LoVo (cell line): ENCODE measurements at places on chromosomes 5 and 9.

GRCh38 chr9:123102375-123103113 is 69.1 kb downstream of the GPR21 start:
- no peak for DNase-seq

DNA sequence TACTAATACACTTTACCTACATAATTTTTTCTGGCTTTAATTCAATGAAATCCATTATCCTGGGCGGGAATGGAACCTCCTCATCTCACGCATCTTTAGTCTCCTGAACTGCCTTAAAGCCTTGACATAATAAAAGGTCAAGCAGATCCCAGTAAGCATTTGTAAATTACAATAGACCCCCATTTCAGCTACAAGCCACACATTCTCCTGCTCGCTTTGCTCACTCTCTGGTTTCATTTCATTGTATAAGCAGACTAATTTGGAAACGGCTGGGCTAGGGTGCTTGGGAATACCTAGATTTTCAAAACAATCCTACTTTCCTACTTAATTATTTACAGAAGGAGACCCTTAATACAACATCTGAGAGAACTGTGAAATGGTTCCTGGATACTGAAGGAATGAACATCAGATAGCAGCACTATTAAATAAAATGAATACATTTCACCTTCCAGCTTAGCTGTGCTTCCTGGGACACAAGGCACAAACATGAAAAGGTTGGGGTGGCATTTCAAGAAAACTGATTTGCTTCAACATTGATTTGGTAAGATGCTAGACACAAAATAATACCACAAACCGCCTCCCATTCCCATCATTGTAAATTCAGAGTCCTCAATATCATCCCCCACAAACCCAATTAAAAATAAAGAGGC is 1.5 kb downstream of the JAKMIP2 start:
- no peak for DNase-seq

- DNase-seq = no peak
Observed at GRCh38 chr9:97593960-97594359, 39.2 kb downstream of the TSTD2 start.

DNA sequence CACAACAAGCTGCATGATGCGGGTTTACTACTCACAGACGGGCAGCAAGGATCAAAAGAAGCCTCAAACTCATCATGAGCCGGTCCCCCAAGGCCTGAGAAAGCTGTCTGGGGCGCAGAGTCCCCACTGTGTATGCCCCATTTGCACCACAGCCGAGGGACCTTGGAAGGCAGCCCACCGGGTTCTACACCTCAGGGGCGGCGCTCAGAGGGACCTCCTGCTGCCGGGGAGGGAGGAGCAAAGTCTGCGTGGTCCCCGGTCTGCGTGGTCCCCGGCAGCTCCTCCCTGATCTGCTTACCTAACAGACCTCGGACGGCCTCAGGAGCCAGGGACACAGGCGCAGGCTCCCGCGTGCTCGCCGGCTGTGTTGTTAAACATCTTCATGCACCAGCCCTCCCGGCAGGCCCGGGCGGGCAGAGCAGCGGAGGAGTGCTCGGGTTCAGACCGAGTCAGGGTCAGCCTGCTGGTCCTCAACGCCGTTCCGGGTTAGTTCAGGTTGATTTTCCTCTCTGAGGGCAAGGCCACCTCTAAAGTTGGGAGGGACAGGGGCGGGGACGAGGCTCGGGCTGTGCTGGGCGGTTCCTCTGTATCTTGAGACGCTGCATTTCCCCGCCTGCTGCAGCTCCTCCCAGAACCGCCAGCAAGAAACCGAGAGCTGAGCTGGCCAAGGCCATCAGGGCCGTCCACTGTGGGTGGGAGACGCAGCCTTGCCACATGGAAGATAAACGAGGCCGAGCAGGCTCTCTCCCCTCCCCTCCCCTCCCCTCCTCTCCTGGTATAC is 74.6 kb downstream of the MRPL36 start:
- DNase-seq = no peak

DNA sequence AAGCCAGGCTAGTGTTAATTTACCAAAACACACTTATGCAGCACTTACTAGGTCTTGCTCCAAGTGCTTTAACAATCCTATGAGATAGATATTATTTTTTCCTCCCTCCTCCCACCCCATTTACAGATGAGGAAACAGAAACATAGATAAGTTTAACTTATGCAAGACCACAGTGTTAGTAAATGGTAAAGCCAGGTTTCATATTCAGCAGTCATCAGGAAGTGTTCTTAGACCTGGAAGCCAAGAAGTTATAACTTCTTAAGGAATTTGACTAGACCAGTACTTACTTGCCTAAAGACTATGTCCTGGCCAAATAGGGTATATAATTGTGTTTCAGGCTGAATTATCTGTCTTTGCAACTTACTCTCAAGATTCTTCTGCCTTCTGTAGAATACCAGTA is 15.9 kb downstream of the ABHD17B start:
- no peak for DNase-seq

- DNase-seq = peak; percentile 41
Observed at GRCh38 chr9:4796988-4797853, 4.5 kb downstream of the RCL1 start.

DNA sequence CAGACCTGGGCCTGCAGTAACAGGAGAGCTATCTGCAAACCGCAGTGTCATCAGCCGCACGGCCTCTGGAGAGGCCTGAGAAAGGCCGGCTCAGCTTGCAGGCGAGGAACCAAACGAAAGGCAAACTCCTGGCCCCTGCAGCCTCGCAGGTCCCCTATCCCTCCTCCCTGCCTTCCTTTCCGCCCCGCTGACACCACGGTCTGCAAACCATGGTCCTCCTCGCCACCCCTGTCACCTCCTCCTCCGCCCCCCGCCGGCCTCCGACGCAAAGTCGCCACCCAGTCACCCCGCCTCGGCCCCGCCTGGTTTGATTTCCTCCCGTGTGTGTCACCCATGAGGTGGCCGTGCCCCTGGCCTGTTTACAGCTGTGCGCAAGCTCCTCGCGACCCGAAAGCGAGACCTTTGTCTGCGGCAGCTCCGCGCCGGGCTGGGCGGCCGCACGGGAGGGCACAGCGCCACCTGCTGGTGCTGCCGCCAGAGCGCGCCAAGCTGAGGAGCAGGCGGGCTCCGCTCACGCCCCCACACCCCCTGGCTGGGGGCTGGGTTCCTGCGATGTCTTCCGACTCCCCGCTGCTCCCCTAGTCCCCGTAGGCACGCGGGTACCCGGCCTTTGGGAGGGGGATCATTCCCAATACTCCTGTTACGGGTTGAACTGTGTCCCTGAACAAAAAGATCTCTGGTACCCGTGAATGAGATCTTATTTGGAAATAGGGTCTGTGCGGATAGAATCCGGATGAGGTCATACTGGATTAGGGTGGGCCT is 19.4 kb downstream of the GBGT1 start:
- DNase-seq = peak; percentile 67

DNA sequence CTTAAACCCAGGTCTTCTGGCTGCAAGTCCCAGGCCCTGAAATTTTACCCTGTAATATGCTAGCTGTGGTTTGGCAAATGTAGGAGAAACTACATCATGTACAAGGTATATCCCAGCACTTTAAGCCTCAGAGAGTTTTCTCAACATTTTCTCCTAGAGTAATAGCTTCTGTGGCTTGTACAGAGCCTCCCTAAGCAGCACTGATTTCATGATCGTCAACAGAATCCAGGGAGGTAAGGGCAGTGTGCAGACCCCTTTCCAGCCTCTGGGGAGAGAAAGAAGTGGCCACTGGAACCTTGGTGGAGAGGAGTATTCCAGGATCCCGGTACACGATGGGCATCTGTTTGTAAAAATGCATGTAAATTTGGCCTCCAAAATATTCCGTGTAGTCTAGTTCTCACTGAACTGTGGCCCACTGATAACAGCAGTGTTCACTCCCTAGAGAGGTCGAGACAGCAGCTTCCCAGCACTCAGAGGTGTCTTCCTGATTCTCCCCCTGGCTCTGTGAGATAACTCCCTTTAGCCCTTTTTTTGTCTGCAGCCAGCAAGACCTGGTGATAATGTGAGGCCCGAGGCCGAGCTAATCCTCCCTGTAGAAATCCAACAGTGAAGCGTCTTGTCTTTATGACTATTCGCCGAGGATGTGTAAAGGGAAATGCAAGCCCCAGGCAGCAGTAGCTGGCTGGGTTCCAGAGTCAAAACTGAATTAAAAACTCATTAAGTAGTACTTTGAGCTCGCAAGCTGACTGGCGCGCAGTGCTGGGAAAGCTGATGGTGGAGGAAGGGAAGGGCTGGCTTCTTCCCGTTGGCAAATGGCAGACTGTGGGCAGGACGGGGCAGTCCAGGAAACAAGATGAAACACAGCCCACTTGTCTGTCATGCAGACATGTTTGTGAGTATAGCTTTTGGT is 59.0 kb downstream of the MAP1B start:
- no peak for DNase-seq

DNA sequence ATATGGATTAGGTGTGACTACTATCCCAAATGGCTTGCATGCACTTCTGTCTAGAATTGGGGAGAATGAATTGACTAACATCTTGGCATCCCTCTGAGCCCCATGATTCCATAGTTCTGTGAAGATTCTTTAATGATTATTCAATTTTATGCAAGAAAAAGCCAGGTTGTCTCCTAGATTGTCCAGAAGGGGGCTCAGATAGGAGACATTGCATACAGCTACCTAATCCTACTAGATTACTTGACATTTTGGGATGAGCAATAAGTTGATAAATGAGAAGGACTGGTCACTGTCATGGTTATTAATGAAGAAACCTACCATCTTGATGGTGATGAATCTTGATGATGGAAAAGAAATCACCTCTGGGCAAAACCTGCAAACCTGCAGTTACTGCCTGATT is 117.0 kb downstream of the CARTPT start:
- DNase-seq = no peak

- peak; percentile 50 for DNase-seq
Observed at GRCh38 chr9:73152543-73152844, 829 bp downstream of the ANXA1 start.

DNA sequence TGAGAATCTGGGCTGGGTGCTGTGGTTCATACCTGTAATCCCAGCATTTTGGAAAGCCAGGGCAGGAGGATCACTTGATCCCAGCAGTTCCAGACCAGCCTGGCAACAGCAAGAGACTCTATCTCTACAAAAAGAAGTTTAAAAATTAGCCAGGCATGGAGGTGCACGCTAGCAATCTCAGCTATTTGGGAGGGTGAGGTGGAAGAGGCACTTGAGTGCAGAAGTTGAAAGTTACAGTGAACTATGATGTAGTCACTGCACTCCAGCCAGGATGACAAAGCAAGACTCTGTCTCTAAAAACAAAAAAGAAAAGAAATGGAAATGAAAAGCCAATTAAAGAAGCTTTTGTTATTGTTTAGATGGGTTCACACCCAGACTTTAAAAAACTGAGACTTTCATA is 131.6 kb upstream of the RASA1 start:
- DNase-seq = no peak

GRCh38 chr9:101479338-101480030 is 43.9 kb upstream of the ALDOB start:
- no peak for DNase-seq

DNA sequence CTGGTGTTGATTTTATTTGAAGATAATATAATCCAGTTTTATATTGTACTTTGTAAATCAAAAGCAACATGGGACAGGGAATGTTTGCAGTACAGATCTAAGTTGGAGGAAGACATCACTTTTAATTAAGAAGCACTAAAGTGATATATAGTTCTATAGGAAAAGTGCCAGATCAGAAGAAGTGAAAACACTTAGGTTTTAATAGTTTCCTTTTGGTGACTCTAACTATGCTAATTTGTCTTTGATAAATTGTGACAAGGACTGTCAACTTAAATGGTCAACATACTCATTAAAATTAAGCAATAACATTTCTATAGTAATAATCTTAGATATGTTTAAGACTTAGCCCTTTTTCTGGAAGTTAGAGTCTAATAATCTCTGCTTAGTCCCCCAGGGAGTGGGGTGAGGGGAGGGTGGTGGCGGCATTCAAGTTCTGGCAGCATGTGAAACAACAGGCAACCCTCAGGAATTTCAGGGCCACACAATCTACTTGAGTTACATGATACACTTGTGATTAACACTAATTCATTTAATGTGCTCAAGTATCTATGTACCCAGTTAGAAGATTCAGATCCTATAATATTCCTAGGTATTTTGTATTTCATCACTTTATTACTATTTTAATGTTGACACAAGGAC is 1026.5 kb downstream of the NR2F1-AS1 start:
- no peak for DNase-seq

- DNase-seq = no peak
Observed at GRCh38 chr5:169856571-169856970, 123.7 kb downstream of the INSYN2B start.

DNA sequence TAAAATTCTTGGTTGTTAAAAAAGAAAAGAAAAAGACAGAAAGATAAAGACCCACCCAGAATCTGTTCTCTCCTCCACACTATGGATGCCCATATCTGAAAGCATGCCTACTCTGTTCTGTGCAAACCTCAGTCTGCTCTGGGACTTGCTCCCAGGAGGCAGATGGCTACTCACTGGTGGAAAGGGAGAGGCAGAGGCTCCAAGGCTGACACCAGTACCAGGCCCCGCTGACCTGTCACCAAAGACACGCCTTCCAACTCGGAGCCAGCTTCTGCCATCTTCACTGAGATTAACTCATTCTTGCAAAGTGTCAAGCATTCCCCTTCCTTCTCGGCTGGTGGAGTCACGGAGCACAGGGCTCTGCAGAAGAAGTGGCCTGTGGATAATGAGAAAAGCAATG is 21.6 kb downstream of the SH3TC2 start:
- DNase-seq = no peak

- DNase-seq = no peak
Observed at GRCh38 chr5:147831465-147831864, at the start of gene SPINK1. Gene SPINK1 (minus strand): TSS chr5:147831671. CDS start chr5:147831577, 94 bp downstream.

DNA sequence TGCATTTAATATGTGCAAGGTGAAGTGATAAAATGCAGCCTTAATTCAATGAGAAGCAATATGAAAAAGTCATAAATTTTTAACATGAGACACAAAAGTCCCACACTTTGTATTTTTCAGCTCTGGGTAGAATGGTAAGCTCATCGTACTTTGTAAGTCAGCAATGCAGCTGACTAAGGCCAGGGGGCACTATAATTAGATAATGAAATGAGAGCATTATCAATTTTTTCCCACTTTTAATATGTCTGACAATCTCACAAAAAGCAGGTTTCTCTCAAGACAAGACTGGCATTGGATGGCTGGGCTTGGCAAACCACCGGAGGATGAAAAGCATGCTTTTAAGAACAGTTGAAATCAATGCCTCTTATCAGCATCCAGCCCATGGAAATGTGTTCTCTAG is 162.8 kb downstream of the FAM174A start:
- no peak for DNase-seq

- no peak for DNase-seq
Observed at GRCh38 chr5:124839371-124839998, 93.0 kb upstream of the ZNF608 start.

GRCh38 chr9:137037483-137037882 is 5.6 kb upstream of the FUT7 start:
- DNase-seq = no peak

- DNase-seq = no peak
Observed at GRCh38 chr9:22031655-22032411, 22.7 kb upstream of the CDKN2B start.

GRCh38 chr5:37190592-37190991 is 58.6 kb downstream of the CPLANE1 start:
- no peak for DNase-seq

DNA sequence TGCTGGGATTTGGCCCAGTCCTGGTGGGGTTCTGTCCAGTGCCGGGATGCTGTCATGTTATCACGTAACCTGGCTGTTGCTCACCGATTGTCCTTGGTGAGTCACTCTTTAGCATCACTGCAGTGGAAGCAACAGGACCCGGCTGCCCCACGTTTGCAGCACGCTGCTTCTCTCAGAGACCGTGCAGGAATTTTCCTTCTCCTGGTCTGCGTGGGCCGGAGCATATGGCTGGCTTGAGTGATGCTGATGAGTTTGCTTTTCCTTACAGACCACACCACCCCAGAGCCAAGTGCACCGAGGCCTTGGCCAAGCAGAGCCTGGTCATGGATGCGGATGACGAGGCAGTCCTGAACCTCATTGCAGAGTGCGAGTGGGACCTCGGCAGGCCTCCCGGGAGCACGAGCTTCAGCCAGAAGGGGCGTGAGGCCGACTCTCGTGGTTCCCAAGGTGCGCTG is 21.4 kb downstream of the CEP72 start:
- no peak for DNase-seq
